ENCODE measurements at places on chromosomes 2 and 18.

- DNase-seq, result no peak
Observed at GRCh38 chr2:205311201-205311600, 371.1 kb upstream of the NRP2 start.

- DNase-seq, result peak; percentile 70
Observed at GRCh38 chr2:225660262-225661131, 261.0 kb downstream of the NYAP2 start.

- peak; percentile 25 for DNase-seq
Observed at GRCh38 chr2:234680688-234681619, 184.1 kb upstream of the ARL4C start.

GRCh38 chr2:98153481-98153880 is 66.5 kb downstream of the VWA3B start:
- DNase-seq, result no peak

- DNase-seq, result no peak
Observed at GRCh38 chr2:215903203-215903602, 110.1 kb downstream of the MREG start.
